ENCODE measurements at places on chromosomes 4 and X. TPM values are rescaled to one million over a fixed set of nuclear protein-coding genes. Genes with fewer than 3 reads are reported as not detected.

The CDKL2 gene
- total RNA-seq: 0.47 TPM

The SLC7A11 gene
- 15.2 TPM for total RNA-seq

The MAGEA10 gene
- 0.13 TPM for total RNA-seq

The PLP1 gene
- total RNA-seq: not detected

The ELF4 gene
- total RNA-seq: 35.6 TPM

The PAGE2B gene
- total RNA-seq: not detected

The BLOC1S4 gene
- 17.7 TPM for total RNA-seq

The EDA gene
- total RNA-seq: 0.60 TPM

The GPM6B gene
- total RNA-seq: 0.03 TPM

The CLTRN gene
- total RNA-seq: 0.75 TPM

The ENPP6 gene
- total RNA-seq: not detected

Measured in A549 treated with RU486 at 1 μM for 4 hours (cell line).